ENCODE measurements at places on chromosomes 3 and 15.

DNA sequence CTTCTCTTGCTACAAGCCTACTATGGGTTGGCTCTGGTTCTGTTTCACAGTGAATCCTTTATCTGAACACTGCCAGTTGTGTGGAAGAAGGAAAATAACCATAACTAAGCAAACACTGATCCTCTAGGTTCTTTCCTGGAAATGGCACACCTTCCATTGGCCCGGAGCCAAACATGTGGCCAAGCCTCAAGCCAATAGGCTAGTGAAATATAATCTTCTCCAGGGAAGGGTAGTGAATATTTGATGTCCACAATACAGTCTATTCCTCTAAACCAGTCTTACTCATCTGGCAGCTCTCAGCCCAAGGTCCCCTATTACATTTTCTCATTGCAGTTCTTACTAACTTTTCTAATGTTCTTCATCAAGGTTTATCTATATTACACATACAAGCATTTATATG, 921.3 kb downstream of the TUSC7 start:
- DNase-seq: no peak

DNA sequence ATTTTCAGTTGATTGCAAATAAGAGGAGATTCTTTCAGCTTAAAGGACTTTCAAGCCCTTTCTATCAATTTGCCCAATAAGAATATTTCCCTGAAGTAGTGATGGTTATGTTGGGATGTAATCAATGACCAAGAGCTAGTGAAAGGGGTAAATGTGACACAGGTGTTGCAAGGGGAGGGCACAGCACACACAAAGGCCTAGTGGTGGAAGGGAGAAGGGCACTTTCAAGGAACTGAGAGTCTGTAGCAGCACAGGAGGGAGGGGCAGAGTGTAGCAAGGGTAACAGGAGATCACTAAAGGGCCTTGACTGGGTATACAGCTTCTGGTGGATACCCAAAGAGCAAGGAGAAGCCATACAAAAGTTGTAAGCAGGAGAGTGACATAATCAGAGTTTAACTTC, 217.8 kb upstream of the ARHGEF26 start:
- DNase-seq: no peak

- DNase-seq: peak; percentile 93
Measured at GRCh38 chr3:122793568-122794416, at the start of gene HSPBAP1. Gene HSPBAP1, minus strand, starts transcription at chr3:122793831. Its CDS starts 151 bp downstream, at chr3:122793680.

DNA sequence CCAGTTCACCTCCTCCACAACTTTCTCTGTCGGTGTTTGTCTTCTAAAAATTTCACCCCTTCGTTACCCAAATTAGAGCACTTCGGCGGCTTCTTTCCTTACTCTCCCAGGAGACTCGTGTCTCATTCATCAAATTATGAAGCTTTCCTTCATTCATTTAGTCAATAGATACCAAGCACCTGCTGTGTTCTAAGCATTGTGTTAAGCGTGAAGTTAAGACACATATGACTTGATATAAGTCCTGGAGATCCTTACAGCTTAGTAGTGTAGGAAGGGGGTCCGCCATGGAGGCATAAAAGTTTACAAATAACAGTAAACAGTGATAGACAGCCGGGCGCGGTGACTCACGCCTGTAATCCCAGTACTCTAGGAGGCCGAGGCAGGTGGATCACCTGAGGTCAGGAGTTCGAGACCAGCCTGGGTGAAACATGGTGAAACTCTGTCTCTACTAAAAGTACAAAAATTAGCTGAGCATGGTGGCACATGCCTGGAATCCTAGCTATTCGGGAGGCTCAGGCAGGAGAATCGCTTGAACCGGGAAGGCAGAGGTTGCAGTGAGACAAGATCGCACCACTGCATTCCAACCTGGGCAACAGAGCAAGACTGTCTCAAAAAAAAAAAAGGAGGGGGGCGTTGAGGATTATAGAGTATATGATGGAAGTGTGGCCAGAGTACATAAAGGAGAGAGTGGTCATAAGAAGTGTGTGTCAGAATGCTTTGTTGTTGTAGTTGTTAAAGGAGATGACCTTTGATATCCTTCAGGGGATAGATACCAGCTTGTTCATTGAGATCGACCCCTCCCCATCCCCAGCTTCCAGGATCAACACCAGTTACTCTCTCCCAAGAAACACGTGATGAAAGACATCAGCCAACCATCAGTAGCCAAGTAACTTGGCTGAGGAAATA, 744 bp upstream of the CCDC32 start:
- no peak for DNase-seq

DNA sequence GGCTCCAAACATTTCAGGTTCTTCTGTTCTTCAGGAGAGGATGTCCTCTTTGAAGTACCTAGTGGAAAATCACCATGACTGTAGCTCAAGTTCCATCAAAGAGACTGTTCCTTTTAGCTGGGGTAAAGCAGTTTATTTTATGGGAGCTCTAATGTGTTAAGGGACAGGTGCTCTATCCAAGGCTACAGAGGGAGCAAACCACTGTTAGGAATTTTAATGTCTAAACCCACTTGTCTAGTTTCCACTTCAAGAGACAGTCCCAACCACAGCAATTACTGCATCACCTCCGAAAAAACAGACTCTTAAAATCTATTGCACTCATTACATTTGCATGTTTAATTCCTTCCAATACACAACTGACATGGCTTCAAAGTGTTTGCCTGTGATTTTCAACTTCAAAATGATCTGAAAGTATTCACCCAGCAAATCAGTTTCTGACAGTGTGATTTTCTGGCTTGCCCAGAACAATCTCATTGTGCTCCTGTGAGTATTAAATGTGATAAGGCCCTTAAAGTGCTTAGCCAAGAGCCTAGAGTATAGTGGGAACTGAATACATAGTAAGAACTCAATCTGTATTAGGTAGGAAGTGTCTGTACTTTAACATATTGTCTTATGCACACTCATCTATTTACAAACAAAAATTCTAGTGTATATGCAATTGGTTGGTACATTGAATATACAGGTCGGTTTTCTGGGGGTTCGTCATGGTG, 266.5 kb upstream of the CCDC54 start:
- no peak for DNase-seq

DNA sequence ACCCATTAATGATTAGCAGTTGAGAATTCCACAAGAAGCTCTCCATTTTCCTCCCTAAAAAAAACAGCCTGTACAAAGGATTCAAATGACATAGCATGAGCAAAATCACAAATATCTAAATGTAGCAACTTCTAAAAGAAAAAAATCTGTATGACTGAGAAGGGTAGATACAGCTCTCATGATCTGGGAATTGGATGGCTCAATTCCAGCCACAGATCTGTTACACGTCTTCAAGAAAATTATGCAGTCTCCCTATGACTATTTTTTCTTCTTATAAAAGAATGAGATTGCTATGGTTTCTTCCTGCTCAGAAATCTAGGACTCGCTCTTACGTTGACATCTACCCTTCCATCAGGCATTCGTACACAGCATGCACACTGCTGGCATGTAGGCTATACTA, 71.5 kb downstream of the PLCH1 start:
- no peak for DNase-seq

GRCh38 chr3:99931059-99931458, 113.4 kb downstream of the CMSS1 start:
- no peak for DNase-seq

DNA sequence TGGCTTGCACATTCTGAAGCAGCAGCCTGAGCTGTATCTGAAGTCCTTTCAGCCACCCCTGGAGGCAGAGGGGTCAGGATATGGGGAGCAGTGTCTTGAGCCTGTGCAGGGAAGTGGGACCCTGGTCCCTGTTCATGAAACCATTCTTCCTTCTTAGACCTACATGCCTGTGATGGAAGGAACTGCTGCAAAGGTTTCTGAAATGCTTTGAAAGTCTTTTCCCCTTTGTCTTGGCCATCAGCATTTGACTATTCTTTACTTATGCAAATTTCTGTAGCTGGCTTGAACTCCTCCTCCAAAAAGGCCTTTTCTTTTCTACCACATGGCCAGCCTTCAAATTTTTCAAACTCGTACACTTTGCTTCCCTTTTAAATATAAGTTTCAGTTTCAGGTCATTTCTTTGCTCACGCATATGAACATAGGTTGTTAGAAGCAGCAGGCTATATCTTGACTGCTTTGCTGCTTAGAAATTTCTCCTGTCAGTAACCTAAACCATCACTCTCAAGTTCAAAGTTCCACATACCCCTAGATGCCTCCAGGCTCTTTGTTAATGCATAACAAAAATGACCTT, 62.3 kb downstream of the GALK2 start:
- no peak for DNase-seq

DNA sequence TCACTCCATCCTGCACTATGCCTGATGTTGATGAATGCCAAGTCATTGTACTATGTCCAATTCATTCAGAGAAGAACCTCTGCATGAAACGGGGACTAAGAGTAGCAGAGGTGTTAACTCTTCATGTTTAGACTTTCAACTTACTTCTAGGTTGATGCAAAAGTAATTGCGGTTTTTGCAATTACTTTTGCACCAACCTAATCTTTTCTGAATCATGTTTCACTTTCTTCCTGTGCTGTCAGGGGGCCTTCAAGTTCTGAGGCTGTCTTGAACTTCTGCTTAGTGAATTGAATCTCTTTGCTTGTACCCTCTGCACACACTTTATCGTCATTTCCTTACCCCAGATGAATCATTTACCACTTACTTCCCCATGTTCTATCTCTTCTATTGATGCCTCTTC, 636.2 kb downstream of the NAALADL2 start:
- no peak for DNase-seq

DNA sequence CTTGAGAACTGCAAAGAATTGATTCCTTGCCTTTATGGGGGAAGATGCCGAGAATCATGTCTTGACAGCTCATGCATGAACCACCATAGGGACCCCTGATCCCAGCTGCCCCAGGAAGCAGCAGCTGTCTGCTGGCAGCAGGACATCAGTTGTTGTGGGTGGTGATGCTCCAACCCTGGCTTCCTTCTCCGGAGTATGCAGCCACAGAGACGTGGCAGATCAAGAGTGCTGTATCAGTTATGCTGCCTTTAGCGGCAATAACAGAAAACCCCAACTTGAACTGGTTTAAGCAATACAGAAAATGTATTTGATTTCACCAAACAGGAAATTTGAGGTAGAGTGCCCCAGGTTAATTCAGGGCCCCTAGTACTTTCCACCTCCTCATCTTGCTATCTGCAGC, 92.2 kb upstream of the TNFAIP8L3 start:
- DNase-seq: no peak

GRCh38 chr15:40279437-40280141, 3.3 kb downstream of the ANKRD63 start:
- peak; percentile 58 for DNase-seq

DNA sequence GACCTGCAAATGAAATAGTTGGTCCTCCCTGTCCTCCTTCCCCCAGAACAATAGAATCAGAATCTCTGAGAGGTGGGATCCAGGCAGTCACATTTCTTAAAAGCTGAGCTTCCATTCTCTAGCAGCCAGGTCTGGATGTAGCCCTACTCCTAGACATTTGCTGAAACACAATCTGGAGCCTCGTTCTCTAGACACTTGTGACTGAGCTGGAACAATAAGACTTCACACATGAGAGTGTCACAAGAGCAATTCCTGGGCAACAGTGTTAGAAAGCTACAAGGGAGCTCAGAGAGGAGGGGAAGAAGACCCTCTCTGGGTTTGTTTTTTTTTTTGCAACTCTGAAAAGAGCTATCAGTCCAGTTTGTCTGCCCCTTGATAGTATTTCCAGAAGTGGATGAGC, 14.5 kb downstream of the CORO2B start:
- no peak for DNase-seq

GRCh38 chr15:40092256-40092978, 16.3 kb downstream of the BMF start:
- DNase-seq: peak; percentile 95

GRCh38 chr3:97232393-97233034, 418.1 kb downstream of the EPHA6 start:
- DNase-seq: no peak

DNA sequence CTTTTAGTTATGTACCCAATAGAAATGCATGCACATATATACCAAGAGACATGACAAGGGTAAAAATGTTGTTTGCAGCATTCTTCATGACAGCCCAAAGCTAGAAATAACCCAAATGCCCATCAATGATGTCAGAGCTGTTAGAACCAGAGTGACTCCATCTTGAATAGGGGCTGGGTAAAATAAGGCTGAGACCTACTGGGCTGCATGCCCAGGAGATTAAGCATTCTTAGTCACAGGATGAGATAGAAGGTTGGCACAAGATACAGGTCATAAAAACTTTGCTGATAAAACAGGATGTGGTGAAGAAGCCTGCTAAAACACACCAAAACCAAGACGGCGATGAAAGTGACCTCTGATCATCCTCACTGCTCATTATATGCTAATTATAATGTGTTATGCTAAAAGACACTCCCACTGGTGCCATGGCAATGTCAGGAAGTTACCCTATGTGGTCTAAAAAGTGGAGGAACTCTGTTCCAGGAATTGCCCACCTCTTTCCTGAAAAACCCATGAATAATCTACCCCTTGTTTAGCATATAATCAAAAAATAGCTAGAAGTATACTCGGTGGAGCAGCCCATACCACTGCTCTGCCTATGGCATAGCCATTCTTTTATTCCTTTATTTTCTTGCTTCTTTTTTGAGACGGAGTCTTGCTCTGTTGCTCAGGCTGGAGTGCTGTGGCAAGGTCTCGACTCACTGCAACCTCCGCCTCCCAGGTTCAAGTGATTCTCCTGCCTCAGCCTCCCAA, 32.9 kb downstream of the ZBTB11 start:
- peak; percentile 96 for DNase-seq

GRCh38 chr15:85563328-85563727, 182.9 kb downstream of the AKAP13 start:
- peak; percentile 62 for DNase-seq

DNA sequence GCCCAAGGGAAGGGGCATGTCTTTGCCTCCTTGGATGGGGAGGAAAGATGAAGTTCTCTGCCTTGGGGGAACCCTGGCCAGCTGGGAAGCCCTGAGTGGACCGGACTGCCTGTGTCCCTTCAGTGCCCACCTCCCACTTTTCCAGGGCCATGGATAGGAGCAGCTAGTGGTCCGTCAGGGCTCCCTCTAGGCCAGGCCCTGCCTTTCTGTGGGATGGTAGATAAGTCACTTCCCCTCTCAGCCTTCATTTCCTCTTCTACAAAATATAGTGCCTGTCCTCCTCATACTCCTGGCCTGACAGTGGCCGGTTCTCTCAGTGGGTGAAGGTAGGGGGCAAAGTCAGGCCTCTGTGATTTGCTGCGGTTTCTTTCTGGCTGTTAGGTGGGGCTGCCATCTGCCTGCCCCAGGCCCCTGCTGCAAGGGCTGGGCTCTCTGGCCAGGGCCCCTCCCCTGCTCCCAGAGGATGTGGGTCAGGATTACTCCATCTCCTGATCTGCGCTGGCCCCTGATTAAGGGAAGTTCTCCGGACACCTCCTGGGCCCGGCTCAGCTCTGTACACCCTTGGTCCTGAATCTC, 1.4 kb downstream of the PLEKHO2 start:
- peak; percentile 72 for DNase-seq

GRCh38 chr15:25426896-25427610, 11.8 kb downstream of the UBE3A start:
- DNase-seq: peak; percentile 5

GRCh38 chr3:39404943-39405686, 1.4 kb upstream of the RPSA start:
- DNase-seq: no peak

Data from EH (cell line).